Renal cortex interstitium (tissue), 15 donors: ENCODE measurements at places on chromosomes 1 and 21.

GRCh38 chr1:226029093-226029496 is 30.0 kb upstream of the SDE2 start:
- no peak for DNase-seq

- no peak for DNase-seq
These were observed 3.9 kb downstream of the TAS1R2 start for GRCh38 chr1:18855573-18855972.

GRCh38 chr1:8883491-8883890 is 5.0 kb upstream of the ENO1 start:
- DNase-seq: no peak

GRCh38 chr1:63640633-63641567 is 47.7 kb downstream of the PGM1 start:
- no peak for DNase-seq

DNA sequence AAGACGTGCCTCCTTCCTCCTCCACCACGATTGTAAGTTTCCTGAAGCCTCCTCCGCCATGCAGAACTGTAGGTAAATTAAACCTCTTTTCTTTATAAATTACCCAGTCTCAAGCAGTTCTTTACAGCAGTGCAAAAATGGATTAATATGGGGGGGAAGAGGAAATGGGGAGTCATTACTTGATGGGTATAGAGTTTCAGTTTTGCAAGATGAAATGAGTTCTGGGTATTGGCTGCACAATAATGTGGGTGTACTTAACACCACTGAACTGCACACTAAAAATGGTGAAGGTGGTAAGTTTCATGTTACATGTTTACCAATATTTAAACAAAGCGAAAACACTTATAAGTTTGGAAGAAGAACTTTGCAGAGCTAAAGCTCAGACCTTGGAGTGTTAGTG is 24.3 kb upstream of the DISP1 start:
- DNase-seq: no peak

DNA sequence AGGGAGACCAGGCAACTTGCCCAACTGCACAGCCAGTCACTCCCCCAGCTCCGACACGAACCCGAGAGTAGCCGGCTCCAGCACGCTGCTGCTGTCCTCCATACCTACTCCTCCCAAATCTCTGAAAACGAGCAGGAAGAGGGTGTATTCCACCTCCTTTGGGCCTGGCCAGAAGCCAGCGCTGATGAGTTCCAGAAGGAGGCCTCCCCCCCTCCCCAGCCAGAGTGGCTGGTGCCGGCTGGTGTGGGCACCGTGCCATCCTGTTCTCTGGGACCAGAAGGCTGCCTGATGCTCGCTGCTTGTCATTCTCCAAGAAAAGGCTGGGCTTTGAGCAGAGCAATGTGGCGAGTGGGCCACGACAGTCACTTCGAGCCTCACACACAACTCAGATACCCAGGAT is 22.2 kb downstream of the KCNN3 start:
- DNase-seq: no peak

GRCh38 chr21:45261093-45261492 is 26.6 kb downstream of the POFUT2 start:
- no peak for DNase-seq

- DNase-seq: no peak
These were observed 1128.7 kb downstream of the AMY1C start for GRCh38 chr1:104878203-104878909.

GRCh38 chr1:47580451-47580995 is 142.7 kb downstream of the FOXD2 start:
- DNase-seq: no peak
